Stimulated activated CD4-positive, alpha-beta T cell treated with anti-CD3 and anti-CD28 coated beads, Interleukin-2, amount 100 ng/mL, for 48 hours (primary cell): ENCODE measurements at places on chromosomes 1 and 21.
A peak's percentile ranks its signal among the peaks of the same experiment; 100 is the strongest.

DNA sequence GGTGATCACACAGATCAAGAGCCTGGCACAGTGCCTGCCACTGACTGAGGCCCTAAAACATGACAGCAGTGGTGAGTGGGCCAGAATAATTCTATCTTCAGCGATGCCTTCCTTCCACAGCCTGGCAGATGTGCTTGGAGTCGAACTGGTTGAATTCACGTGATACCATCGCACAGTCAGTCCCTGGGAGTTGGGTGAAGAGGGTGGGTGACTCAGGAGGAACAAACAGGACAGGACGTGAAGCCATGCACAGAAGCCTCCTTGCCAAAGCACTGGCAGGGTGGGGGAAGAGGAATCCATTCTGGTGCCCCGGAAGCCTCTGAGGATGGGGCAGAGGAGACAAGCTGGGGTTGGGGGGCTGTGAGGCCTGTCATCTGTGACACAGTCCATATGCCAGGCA lies 80.3 kb upstream of the WNT4 start:
- DNase-seq: no peak

GRCh38 chr1:25614501-25615171 lies 2.0 kb upstream of the MAN1C1 start:
- DNase-seq: no peak

GRCh38 chr21:31335957-31336738 lies 7.9 kb downstream of the TIAM1 start:
- no peak for DNase-seq

DNA sequence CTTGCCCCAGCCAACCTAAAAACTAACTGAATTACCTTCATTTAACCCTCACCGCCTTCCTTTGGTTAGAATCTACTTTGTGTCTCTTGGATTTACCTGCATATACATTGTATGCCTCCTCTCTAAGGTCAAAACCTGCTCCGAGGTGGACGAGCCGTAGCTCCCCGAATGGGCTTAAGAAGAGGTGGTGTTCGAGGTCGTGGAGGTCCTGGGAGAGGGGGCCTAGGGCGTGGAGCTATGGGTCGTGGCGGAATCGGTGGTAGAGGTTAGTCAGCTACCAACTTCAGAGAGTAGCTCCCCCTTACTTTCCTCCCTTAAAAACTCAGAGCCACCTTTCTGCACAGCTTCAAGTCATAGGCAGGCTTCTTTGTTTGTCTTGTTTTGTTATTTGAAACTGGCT lies 9.2 kb downstream of the CHTOP start:
- no peak for DNase-seq

DNA sequence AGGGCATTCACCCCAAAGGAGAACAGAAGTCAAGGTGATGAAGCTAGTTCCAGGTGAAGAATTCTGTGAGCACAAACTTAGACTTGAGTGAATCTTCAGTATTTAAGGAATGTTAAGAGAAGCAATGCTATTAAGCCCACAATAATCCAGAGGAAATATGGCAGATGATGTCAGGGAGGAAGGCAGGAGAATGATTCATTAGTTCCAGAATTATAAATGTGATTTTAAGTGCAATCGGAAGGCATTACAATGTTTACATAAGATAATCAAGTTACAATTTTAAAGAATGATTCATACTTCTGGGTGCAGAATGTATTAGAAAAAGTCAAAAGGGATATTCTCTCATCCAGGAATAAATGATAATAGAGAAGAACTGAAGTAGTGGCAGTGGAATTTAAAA lies 545.2 kb upstream of the BRINP3 start:
- no peak for DNase-seq

GRCh38 chr1:227762231-227762911 lies 27.1 kb downstream of the SNAP47 start:
- DNase-seq: peak; percentile 79

- DNase-seq: no peak
These were observed 143.6 kb downstream of the TOMM20 start for GRCh38 chr1:234985007-234985370.

DNA sequence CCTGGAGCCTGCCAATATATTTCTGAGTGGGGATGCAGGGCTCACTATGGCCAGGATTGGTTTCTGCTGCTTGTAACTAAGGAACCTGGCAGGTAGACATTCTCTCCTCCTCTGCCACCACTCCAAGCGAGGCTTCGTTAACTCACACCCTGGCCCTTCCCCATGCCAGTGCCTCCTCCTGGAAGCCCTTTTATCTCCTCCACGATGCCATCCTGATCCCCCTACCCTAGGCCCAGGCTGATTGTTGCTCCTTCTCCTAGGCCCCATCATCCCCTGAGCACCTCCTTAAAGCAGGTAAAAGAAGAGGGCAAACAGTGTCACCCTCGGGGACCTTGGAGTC lies 118.5 kb downstream of the DMRTB1 start:
- DNase-seq: no peak

DNA sequence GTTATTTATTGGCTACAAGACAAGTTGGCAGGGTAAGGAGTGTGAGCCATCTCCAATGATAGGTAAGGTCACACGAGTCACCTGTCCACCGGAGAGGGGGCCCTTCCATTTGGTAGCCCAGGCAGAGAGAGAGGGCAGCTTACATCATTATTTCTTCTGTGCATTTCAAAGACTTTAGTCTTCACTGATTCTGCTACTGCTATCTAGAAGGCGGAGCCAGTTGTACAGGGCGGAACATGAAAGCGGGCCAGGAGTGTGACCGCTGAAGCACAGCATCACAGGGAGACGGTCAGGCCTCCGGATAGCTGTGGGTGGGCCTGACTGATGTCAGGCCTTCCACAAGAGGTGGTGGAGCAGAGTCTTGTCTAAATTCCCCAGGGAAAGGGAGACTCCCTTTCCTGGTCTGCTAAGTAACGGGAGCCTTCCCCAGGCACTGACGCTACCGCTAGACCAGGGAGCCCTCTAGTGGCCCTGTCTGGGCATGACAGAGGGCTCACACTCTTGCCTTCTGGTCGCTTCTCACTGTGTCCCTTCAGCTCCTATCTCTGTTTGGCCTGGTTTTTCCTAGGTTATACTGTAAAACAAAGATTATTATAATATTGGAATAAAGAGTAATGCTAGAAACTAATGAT lies 36.7 kb downstream of the ZNF695 start:
- peak; percentile 38 for DNase-seq

DNA sequence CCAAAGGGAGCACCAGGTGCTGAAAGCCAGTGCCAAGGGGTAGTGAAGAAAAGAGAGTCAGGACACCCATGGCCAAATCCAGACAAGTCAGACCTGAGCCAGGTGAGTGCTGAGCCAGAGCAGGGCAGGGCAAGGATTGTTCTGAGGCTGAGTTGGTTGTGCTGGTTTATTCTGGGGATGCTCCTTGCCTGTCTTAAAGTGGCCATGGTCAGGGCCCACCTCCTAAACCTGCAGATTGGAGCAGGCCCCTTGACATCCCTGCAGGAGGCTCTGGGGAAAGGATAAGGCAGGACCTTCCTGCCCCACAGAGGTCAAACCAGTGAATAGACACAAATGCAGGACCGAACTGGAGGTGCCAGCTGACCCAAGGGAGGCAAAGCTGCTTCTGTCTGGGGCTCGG lies 138.4 kb downstream of the HIVEP3 start:
- DNase-seq: no peak

GRCh38 chr1:83017701-83018100 lies 981.2 kb downstream of the TTLL7 start:
- no peak for DNase-seq

DNA sequence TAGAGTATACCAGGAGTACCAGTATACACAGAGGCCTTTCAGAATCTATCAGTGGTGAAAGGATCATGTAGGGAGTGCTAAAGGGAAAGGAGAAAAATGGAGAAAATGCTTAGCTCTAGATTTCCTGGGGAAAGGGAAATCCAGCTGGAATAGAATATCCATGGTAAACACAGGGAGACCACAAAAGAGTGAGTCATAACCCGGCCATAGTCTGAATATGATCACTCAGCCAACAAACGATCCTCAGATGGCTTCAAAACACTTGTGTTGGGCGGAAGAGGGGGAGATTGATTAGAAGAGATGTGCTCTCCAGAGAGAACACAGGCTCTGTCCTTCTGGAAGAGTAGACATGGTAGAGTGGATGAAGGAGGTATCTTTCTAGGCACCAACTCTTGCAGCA lies 180.6 kb downstream of the PAPPA2 start:
- no peak for DNase-seq

DNA sequence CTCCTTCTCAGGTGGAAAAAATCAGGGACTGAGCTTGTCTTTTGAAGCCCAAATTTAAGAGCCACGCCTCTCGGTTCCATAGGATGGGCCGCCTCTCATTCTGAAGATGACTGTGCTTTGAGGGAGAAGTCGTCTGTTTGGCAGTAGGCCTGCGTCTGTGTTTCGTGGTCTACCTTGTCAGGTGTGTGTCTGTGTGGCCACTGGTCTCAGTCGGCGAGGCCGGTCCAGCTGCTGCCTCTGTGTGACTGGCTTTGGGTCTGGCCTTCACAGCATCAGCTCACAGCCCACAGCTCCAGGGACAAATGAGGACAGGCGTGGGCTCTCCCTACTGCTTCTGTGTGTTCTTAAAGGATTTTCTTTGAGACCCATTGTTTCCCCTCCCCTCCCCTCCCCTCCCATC lies 50.3 kb downstream of the B3GALT5 start:
- DNase-seq: no peak

DNA sequence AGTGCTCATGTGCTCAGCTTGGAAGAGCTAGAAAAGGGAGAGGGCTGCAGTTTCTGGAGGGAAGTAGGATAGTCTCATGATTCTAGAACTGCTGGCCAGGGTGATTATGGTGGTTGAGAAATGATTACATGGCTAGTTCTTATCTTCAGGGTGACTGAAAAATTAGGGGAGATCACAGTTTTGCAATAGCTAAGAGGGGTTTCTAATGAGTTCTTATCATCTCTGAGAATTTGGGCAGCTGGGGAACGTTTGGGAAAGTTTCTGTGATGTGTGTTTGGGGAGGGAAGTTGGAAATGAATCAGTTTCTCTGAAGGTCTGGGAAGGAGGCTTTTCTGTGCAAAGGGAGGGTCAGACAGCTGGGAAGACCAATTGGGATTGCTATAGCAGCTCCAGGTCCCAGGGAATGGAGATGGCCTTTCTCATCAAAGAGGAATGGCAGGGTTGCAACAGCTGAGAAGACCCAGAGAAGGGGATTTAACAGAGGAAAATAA lies 7.6 kb upstream of the RHOU start:
- DNase-seq: no peak

DNA sequence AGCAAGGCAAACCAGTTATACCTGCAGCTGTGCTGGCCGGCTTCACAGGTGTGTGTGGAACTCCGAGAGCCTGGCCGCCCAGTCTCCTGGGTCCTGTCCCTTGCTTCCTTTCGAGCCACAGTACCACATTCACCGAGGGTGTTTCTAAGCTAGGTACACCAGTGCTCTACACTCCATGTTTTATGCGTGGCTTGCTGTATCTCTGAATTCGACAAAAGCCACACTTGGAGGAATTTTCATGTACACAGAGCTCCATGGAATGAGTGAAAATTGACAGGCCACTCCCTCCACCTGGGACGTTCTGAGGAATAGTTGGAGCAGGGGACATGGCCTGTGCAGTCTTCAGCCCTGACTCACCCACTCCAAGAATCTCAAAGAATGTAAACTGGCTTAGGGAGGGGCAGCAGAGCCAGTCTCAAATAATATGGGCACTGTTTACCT lies 14.0 kb downstream of the ETS2 start:
- DNase-seq: no peak
